ENCODE measurements at places on chromosomes 11 and 22.

DNA sequence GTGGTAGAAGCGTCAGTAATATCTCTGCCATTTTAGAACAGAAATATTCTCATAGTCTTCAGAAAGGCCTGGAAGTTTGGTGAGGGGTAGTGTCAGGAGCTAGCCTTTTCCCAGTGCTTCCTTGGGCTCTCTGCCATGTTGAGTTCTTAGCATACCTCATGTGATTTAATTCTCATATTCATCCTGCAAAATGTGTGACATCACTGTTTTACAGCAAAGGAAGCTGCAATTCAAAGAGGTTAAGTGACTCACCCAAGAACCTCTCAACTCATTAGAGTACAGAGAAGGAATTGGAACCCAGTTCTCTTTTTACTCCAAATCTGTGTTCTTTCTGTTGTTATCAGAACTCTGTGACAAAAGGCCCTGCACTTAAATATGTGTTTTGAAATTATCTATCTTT, 72.1 kb downstream of the RNF169 start:
- DNase-seq, result no peak

DNA sequence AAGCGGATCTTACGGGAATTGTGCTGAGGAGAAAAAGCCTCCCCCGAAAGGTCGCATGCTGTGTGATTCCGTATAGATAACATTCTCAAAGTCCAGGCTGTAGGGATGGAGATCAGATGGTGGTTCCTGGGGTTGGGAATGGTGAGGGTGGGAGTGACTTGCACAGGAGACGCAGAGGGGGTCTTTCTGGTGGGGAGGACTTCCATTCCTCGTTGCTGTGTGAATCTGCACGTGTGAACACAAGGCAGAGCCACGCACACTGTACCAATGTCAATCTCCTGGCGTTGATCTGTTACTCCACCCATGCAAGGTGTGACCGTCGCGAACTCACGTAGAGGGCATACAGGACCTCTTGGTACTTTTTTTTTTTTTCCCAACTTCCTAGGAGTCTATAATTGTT, 59.0 kb upstream of the KCNQ1OT1 start:
- no peak for DNase-seq

- DNase-seq, result no peak
Observed at GRCh38 chr11:30380846-30381245, 57.9 kb downstream of the ARL14EP start.

DNA sequence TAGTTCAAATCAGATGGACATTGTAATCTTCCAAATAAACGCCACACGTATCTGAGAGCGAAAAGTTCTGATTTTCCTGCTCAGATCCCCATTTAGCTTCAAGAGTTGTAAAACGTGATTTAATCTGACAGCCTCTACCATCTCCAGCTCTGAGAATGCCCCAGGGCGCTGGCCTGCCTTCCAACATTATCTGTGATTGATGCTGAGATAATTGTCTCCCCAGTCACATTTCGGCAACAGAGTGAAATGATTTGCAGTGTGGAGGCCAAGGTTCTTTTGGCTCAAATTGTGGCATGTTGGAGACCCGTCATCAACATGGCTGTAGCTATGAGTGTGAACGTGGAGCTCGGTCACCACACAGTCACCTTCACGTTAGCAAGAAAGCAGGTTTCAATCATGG, 283.4 kb downstream of the BRD1 start:
- no peak for DNase-seq

GRCh38 chr22:42468841-42469240, 36.6 kb upstream of the NFAM1 start:
- DNase-seq, result no peak

DNA sequence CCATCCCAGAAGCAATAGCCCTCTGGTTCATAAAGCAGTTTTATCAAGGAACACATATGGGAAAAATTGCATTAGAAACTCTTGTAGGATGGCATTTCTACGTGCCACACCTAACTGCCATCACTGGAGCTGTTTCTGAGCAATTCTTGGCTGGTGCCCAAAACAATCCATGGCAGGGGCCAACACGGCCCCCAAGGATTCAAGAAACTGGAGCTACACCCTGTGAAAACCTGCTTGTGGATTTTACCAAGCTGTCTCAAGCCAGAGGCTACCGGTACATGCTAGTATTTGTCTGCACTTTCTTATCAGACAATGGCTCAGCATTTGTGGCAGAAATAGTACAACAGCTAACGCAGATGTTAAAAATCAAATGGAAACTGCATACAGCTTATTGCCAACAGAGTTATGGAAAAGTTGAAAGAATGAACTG, 42.4 kb upstream of the GLYAT start:
- no peak for DNase-seq

- DNase-seq, result no peak
Observed at GRCh38 chr22:31923136-31923535, 21.2 kb upstream of the YWHAH start.

- DNase-seq, result no peak
Observed at GRCh38 chr11:67468056-67468455, 995 bp downstream of the TMEM134 start.

- no peak for DNase-seq
Observed at GRCh38 chr22:48169227-48169626, 1406.8 kb downstream of the TBC1D22A start.

DNA sequence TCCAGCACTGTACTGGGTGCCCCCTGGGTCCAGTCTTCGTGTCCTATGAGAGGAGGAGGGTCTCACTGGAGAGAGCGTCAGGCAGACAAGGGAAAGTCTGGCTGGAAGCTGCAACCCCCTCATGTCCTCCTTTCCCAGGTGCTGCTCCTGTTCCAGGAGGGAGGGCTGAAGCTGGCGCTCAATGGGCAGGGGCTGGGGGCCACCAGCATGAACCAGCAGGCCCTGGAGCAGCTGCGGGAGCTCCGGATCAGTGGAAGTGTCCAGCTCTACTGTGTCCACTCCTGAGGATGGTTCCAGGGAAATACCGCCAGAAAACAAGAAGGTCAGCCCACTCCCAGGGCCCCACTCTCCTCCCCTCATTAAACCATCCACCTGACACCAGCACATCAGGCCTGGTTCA, 10.2 kb downstream of the LGALS12 start:
- DNase-seq, result no peak

DNA sequence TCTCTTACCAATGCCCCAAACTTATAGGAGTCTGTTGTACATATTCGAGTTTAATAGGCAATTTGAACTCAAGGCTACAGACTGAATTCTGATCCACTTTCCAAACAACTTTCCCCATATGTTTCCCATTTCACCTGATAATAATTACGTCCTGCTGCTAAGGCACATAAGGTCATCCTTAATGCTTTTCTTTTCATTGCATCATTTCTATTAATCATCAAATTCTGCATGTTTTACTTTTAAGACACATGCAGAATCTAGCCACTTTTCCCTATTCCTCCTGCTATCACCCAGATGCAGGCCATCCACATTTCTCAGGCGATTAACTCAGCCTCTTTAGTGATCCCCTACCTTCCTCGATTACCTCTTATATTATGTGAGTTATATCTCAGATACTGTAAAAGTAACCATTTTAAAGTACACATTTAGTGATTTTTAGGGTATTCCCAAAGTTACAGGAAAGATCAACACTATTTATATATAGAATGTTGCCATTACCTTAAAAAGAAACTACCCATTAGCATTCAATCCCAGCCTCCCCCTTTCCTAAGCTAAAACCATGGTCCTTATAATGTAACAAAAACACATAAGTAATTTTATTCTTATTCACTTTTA, 14.9 kb downstream of the XKR3 start:
- DNase-seq, result no peak

DNA sequence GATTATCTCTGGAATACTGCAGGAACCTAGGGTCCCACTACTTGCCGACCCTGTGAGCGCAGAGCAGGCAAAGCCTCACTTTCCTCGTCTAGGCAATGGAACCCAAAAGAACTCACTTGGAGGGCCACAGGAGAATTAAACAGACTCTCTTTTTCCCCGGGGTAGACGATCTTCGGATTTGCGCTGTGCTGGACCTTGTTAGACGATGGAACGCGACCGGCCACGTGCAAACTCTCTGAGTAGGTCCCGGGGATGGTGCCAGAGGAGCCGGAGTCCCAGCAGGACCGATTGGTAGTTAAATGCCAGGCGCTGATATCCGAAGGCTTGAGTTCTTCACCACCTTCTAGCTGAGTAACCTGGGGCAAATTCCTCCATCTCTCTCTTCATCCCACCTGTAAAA, 1.0 kb upstream of the SLC1A2 start:
- no peak for DNase-seq

DNA sequence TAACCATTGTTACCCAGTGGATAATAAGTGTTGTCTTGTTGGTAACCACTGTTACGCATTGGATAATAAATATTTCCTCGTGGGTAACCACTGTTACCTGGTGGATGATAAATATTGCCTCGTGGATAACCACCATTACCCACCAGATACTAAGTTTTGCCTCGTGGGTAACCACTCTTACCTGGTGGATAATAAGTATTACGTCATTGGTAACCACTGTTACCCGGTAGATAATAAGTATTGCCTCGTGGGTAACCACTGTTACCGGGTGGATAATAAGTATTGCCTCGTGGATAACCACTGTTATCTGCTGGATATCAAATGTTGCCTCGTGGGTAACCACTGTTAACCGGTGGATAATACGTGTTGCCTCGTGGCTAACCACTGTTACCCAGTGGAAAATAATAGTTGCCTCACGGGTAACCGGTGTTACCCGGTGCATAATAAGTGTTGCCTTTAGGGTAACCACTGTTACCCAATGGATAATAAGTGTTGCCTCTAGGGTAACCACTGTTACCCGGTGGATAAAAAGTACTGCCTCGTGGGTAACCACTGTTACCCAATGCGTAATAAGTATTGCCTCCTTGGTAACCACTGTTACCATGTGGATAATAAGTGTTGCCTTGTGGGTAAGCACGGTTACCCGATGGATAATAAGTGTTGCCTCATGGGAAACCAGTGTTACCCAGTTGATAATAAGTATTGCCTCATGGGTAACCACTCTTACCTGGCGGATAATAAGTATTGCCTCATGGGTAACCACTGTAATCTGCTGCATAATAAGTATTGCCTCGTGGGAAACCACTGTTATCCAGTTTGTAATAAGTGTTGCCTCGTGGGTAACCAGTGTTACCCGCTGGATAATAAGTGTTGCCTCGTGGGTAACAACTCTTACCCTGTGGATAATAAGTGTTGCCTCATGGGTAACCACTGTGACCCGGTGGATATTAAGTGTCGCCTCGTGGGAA, 21.9 kb upstream of the NXPE4 start:
- DNase-seq, result no peak

DNA sequence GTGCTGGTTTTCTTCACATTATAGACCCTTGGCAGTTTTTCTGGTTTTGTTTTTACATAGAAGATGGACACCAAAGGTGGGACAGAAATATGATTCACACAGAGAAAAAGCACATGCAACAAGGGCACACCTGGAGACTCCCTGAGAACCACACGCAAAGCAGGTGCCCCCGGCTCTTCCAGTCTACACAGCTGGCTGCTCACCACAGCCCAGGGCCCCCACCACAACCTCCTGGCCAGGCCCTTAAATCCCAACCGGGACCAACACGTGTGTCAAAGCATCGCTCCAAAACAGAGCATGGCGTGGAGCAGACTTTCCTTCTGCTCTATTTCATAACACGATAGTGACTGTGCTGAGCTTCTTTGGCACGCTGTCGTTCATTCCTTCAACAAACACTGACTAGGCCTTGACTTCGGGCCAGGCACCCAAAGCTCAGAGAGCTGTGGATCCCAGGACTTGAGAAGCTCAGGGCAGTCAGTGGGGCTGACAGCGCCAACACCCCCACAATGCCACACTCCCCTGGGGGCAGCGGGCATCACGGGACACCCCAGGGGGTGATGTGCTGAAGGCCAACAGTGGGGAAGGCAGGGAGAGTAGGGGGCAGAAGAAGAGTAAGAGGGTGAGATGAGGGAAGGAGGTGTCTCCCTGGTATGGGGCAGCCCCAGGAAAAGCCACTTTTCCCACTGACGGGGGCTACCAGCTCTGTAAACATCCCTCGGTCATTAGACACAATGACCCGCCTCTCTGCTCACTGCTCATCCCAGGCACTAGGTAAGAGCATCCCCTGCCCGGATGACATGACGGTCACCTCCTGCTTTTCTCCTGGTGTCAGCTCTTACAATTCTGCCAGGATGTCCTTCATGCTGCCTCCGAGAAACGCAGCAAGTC, 26.0 kb downstream of the CELSR1 start:
- DNase-seq, result no peak

DNA sequence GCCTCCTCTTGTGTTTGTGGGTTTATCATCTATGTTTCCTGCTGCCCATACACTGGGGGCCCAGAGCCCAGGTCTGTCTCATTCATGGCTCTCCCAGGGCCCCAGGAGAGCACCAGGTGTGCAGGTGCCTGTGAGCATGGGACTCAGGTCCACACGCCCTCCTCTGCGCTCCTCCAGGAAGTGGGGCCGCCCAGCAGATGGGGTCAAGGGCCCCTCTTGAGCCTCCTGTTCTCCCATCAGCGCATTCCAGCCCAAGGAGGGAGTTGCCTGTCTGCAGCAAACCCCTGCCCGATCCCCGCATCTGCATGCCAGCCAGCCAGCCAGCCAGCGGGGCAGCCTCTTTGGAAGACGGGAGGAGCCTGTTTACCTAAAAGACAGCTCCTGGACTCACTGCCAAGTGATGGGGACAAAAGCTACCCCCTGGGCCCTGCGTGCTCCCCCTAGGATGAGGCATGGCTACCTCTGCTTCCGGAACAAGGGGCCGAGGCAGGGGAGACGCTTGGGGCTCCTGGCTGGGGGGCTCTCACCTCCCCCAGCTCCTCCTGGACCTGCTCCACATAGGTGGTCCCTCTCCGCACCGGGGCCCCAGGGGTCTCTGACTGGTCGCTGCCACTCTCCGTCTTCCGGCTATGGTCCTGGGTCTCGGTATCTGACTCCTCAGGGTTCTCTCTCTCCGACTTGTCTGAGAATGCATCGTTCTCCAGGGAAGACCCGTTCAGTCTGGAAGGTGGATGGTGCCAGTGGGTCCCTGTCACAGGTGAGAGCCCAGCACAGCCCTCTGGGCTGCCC, 49.7 kb upstream of the CARS1 start:
- DNase-seq, result no peak

GRCh38 chr11:13868710-13869397, 93.7 kb upstream of the SPON1 start:
- no peak for DNase-seq

- no peak for DNase-seq
Observed at GRCh38 chr11:88122956-88123355, 52.3 kb downstream of the RAB38 start.

DNA sequence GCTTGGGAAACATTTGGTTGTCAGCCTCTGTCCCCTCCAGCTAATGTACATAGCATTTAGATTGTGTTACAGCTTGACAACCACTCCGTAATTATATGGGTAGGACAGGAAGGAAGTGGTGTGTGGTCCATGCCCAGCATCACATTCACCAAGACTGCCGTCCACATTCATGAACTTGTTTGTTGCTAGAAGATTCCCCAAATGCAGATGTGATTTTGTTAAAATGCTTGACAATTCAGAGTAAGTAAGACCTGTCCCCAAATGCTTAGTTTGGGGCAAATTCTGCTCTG, 1482.7 kb downstream of the TBC1D22A start:
- DNase-seq, result no peak

DNA sequence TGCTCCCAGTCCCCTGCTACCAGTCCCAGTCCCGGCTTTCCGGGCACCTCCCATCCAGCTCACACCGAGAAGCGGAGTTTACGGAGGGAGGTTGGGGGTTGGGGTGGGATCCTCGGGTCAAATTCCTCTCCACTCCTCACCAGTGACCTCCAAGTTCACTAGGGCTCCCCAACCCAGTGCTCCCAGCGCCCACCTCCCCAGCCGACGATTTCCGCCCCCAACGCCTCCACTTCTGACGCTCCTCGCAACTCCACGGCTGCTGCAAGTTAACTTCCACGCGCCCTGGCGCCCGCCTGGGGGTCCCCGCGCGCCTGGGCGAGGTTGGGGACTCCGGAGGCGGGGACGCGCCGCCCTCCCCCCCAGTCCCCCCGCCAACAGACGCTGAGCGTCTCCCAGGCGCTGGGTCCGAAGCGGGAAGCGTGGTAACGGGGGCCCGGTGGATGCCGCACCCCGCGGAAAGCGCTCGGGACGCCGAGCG, 526 bp downstream of the TPST2 start:
- DNase-seq, result no peak
